Left colon (tissue), 2 donors: ENCODE measurements at places on chromosomes 6 and 20. TPM values are rescaled to one million over a fixed set of nuclear protein-coding genes. Genes with fewer than 3 reads are reported as not detected.

PROKR2 gene
- not detected for total RNA-seq

CASS4 gene
- 0.46 TPM for total RNA-seq

ID4 gene
- total RNA-seq, result 2.8 TPM

DEFB126 gene
- total RNA-seq, result not detected

LST1 gene
- total RNA-seq, result 5.8 TPM
